T-helper 9 cell (primary cell): ENCODE measurements at places on chromosomes 5 and 9.

DNA sequence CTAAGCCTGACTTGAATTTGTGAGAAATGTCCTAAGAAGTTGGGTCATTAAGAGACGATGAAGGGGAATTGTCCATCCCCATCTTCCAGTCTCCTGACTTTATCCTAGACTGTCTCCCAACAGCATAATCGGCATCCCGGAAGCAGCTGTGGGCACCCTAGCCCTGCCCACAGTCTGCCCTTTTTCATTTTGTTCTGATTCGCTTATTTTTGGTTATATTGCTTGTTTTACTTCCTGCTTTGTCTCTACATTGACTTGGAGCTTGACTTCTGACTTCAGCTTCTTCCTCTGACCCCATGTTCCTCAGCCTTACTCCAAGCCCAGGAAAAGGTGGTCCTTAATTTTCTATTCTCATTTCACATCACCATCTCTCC lies 41.8 kb downstream of the UGCG start:
- no peak for DNase-seq

DNA sequence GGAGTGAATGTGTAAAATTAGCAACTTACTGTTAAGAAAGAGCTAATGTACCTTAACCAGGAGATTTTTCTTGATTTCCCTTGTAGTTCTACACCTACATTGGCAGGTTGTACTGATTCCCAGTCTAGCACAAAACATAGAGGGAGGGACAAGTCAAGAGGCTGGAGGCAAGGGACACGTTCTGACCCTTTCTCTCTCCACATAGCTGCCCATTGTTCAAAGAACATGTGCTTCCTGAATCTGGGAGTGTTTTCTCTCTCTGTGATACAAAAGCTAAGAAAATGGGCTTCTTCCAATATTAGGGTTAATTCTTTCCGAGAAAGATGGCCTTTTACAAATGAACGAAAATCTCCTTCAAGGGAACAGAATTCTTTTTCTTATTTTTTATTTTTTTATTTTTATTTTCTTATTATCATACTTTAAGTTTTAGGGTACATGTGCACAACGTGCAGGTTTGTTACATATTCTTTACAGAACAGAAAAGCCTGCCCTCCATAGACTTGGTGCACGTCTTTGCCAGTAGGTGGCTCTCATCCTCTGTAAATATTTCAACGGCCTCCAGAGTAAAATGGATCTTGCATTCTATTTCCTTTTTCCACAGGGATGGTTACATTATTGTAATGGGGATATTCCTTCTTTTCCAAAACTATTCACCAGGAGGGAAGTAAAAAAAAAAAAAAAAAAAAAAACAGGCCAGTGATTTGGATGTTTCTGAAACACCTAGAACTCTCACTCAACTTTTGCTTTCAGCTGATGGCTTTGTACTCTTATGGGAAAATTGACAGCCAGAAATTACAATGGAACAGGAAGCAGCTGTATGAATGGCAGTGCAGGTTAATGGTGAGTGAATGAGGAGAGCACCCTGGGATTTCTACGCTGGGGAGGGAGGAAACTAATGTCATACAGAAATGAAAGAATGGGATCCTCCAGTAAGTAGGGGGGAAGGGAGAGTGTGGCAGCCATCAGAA lies 13.1 kb upstream of the IFNA5 start:
- DNase-seq, result no peak

- DNase-seq, result no peak
Observed at GRCh38 chr5:169567079-169567478, 16.5 kb upstream of the SPDL1 start.

GRCh38 chr5:83488821-83489220 lies 17.3 kb downstream of the VCAN start:
- no peak for DNase-seq

- DNase-seq, result no peak
Observed at GRCh38 chr5:96256795-96257470, 176.1 kb downstream of the PCSK1 start.

- DNase-seq, result no peak
Observed at GRCh38 chr5:16043349-16043965, 136.1 kb downstream of the MARCHF11 start.

GRCh38 chr5:62937661-62938558 lies 359.3 kb downstream of the LRRC70 start:
- DNase-seq, result no peak

- DNase-seq, result no peak
Observed at GRCh38 chr9:85142496-85142911, 473.0 kb downstream of the NTRK2 start.
